ENCODE measurements at places on chromosomes 11 and 22. TPM values are rescaled to one million over a fixed set of nuclear protein-coding genes. Genes with fewer than 3 reads are reported as not detected.

DNA sequence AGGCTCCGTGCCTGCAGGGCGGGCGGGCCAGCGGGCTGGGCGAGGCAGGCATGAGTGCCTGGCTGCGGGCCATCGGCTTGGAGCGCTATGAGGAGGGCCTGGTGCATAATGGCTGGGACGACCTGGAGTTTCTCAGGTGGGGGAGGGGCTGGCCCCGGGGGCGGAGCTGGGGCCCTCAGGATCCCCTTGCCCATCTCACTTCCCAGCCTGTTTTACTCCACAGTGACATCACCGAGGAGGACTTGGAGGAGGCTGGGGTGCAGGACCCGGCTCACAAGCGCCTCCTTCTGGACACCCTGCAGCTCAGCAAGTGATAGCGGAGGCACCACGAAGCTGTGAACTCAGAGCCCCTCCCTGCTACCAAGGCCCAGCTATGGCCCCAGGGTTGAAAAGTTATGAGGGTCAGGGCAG, 5.9 kb downstream of the PHOX2A start:
- no peak overlapping the region for H3K27ac ChIP-seq
- peaks cover 17% of the 10 kb centered on the region for H3K4me1 ChIP-seq
- no peak overlapping the region for H3K4me3 ChIP-seq
- peaks cover 59% of the 10 kb centered on the region for H3K36me3 ChIP-seq
- H3K27me3 ChIP-seq: peaks cover 44% of the 10 kb centered on the region
- peak; percentile 65 for DNase-seq

GRCh38 chr11:35529971-35530495, 4.6 kb upstream of the PAMR1 start:
- H3K27me3 ChIP-seq: peaks cover 5% of the 10 kb centered on the region
- DNase-seq: no peak
- H3K4me1 ChIP-seq: no peaks in the 10 kb centered on the region
- no peak overlapping the region for H3K4me3 ChIP-seq
- H3K27ac ChIP-seq: no peak overlapping the region

DNA sequence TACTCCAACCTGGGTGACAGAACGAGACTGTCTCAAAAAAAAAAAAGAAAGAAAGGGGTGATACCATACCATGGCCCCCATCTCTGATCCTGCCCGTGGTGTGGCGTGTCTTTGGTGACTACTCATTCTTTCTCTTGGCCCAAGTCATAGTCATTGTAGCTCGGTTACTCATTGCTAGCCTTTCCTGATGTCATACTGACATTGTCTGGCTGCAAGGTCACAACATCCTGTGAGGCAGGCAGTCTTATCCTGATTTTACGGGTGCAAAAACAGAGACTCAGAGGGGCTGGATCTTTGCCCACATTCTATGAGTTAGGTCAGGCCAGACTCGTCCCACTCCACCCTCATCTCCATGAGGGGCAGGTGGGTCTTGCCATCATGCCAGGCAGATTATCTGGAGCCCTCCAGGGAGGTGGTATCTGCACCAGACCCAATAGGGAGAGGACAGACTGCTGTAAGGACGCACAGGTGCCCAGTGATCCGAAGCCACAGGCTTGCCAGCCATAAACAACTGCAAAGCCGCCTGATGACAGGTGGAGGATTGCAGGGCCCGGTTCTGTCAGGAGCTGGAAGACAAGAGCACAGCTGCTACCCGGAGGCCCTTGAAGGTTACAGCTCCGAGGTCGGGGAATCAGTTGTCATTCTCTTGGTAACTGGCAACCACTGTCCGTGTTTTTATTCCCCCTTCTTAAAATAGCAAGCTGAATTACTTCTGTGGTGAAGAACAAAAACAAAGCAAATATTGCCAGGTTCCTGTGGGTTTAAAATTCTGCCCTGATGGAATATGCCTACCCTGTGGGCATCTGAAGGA, 13.8 kb downstream of the TOM1 start:
- peaks cover 7% of the 10 kb centered on the region for H3K4me1 ChIP-seq
- no peak for DNase-seq
- H3K27me3 ChIP-seq: no peaks in the 10 kb centered on the region
- no peak overlapping the region for H3K4me3 ChIP-seq
- no peaks in the 10 kb centered on the region for H3K36me3 ChIP-seq
- no peak overlapping the region for H3K27ac ChIP-seq

DNA sequence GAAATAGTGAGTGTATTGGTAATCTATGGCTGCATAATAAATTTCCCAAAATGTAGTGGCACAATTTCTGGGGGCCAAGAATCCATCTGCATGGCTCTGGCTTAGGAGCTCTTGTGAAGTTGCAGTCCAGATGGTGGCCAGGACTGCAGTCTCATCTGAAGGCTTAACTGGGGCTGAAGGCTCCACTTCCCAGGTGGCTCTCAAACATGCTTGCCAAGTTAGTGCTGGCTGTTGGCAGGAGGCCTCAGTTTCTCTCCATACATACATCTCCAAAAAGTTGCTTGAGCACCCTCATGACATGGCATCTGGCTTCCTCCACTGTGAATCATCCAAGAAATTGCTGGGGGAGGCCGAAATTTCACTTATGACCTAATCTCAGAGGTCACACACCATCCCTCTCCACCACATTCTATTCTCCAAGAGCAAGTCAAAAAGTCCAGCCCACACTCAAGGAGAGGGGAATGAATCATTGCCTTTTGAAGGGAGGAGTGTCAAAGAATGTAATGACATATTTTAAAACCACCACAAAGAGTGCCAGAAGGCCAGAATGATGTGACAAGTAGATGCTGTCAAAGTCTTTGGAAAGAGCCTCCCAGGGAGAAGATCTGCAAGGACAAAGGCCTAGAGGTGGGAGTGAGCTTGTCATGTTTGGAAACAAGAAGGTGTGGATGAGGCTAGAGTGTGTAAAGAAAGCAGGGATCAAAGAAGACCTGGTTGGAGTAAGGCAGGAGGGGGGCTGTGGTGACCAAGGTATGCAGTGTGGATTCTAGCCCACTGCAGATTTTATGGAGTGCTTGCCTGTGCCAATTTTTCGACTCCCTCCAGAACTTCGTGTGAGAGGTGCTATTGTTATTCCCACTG, 566.2 kb downstream of the MIAT start:
- no peak for DNase-seq
- H3K36me3 ChIP-seq: no peaks in the 10 kb centered on the region
- H3K4me3 ChIP-seq: no peak overlapping the region
- no peaks in the 10 kb centered on the region for H3K4me1 ChIP-seq
- H3K27ac ChIP-seq: peak overlapping the region; percentile 39

- H3K27ac ChIP-seq: no peak overlapping the region
- H3K4me1 ChIP-seq: no peaks in the 10 kb centered on the region
- no peak overlapping the region for H3K4me3 ChIP-seq
- H3K36me3 ChIP-seq: no peaks in the 10 kb centered on the region
- no peak for DNase-seq
- H3K27me3 ChIP-seq: no peaks in the 10 kb centered on the region
Observed at GRCh38 chr11:42249401-42249800, 789.9 kb upstream of the LRRC4C start.

- H3K27ac ChIP-seq: no peak overlapping the region
- no peak for DNase-seq
- H3K4me1 ChIP-seq: no peaks in the 10 kb centered on the region
Observed at GRCh38 chr11:87239001-87239400, 201.3 kb downstream of the TMEM135 start.

DNA sequence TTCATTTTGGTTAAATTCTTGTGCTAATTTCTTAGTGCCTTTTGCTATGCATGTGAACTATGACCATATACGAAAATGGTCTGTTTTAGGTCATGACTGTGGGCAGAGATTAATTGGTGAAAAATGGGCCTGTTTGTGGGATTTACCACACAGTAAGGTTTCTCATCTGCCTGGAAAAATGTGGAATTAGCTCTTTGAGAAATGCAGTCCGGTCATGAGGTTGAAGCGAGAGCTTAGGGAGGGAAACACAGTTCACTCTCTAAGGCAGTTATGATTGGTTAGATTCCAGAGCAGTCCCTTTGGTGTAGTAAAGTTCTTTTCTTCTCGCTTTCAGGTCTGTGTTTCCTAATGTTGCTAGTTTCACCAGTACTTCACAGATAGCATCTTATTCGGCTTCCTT, 1.2 kb upstream of the PDE3B start:
- H3K4me1 ChIP-seq: no peaks in the 10 kb centered on the region
- DNase-seq: no peak
- no peak overlapping the region for H3K27ac ChIP-seq

DNA sequence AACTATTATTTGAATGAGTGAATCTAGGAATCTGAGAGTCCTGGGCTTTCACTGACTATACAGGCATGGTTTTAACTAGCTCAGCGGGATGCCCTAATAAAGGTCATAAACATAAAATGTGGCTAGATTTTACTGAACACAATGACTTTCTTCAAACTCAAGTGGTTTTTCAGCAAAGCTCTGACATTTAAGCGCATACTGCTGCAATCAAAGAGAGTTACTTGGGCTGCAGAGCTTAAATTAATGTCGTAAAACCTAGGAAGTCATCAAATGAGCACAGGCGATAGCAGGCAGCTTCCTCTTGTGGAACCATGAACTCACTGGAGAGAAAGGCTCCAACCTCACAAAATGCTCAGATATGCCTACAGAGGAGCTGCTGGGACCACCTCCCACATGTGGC, 6.7 kb downstream of the CSNK2A3 start:
- no peaks in the 10 kb centered on the region for H3K36me3 ChIP-seq
- H3K4me3 ChIP-seq: no peak overlapping the region
- H3K4me1 ChIP-seq: peaks cover 8% of the 10 kb centered on the region
- no peak for DNase-seq
- no peak overlapping the region for H3K27ac ChIP-seq
- H3K27me3 ChIP-seq: no peaks in the 10 kb centered on the region

- no peaks in the 10 kb centered on the region for H3K36me3 ChIP-seq
- H3K27me3 ChIP-seq: no peaks in the 10 kb centered on the region
- DNase-seq: no peak
Observed at GRCh38 chr11:101944923-101945322, 28.6 kb upstream of the ANGPTL5 start.

DNA sequence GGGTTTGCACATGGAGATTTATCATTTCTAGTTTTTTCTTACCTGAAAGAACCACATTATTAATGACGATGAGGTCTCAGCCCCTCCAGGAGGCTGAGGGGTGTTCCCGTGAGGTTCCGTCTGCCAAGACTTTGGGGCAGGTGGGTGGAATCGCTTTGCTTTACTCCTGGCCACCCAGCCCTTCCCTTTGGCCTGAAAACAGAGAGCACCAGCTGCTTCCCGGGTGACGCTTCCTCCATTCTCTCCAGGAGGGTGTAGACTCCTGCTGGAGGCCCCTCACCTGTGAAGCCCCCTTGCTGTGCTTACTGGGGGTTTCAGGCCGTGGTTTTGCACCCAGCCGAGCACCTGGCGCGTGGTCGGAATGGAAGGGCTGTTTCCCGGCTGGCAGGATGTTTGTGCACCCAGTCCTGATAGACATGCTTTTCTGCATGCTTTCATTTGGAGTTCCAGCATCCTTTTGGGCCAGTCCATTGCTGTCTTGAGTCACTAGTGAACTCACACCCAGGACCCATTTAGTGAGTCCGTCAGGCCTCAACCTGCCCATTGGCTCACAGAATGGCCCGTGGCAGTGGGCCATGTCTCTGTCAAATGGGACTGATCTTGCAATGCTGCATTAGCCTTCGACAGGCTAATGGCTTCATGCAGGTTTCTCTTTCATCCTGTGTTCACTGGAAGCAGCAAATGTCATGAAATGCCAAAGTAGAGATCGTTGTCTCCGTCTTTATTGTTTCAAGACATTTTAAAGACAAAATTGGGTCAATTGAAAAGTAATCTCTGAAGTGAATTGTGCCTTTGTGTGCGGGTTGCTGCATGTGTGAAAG, 360.8 kb downstream of the TBC1D22A start:
- DNase-seq: no peak
- no peak overlapping the region for H3K4me3 ChIP-seq
- H3K27ac ChIP-seq: no peak overlapping the region
- no peaks in the 10 kb centered on the region for H3K36me3 ChIP-seq

DNA sequence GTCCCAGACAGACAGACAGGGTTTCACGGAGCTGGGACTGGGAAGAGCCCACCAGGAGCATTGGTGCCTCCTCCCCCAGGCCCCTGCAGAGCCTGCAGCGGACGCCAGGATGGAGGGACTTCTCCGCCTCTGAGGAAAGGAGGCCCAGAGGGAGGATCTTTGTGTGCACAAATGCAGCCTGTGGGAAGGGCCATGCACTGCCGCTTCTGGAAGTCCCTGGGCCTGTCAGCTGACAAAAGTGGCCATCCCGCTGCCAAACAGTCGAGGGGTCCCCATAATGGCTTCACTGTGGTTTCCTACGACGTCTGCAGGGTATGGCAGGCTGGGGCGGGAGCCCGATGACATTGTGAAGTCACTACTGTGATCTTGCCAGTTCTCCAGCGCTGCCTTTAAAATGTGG, 73.8 kb downstream of the TP53I11 start:
- no peak overlapping the region for H3K4me3 ChIP-seq
- H3K36me3 ChIP-seq: no peaks in the 10 kb centered on the region
- DNase-seq: no peak
- H3K4me1 ChIP-seq: no peaks in the 10 kb centered on the region
- H3K27me3 ChIP-seq: peaks cover 23% of the 10 kb centered on the region

GRCh38 chr11:62832336-62833234, at the start of gene TEX54:
TEX54 (minus strand) TSS chr11:62832841.
- H3K4me3 ChIP-seq: peak within 1 kb of the TSS; percentile 83
- peak within 1 kb of the TSS; percentile 92 for H3K27ac ChIP-seq
- H3K27me3 ChIP-seq: no peaks in the 10 kb centered on the region
- peaks cover 8% of the 10 kb centered on the region for H3K4me1 ChIP-seq

DNA sequence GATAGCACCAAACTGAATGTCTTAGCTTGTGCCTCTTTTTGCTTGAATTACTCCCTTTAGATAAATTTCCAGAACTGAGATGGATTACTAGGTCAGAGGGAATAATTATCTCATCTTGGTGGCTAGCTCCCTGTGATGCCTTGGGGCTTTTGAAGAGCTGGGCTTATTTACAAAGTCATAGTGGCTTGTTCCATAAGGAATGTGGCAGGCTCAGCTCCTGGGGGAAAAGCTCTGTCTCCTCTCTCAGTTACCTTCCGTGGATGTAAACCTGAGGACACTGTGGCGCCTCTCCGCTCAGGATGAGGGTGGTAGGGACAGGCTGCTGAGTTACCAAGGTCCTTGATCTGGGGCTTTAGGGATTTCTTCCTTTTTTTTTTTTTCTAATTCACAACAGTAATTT, 121.7 kb downstream of the PARVA start:
- DNase-seq: no peak
- no peaks in the 10 kb centered on the region for H3K36me3 ChIP-seq
- no peak overlapping the region for H3K4me3 ChIP-seq
- H3K27ac ChIP-seq: no peak overlapping the region
- H3K27me3 ChIP-seq: no peaks in the 10 kb centered on the region

- peaks cover 17% of the 10 kb centered on the region for H3K27me3 ChIP-seq
- H3K27ac ChIP-seq: no peak overlapping the region
- DNase-seq: peak; percentile 13
- peaks cover 6% of the 10 kb centered on the region for H3K4me1 ChIP-seq
- no peaks in the 10 kb centered on the region for H3K36me3 ChIP-seq
Observed at GRCh38 chr11:74678591-74679512, 52.4 kb downstream of the CHRDL2 start.

SERPING1 gene
- 195 TPM for total RNA-seq

API5 gene
- total RNA-seq: 85.8 TPM

OR52A1 gene
- not detected for total RNA-seq

ZNF214 gene
- 4.1 TPM for total RNA-seq

TEX12 gene
- not detected for total RNA-seq

ATP5MG gene
- 151 TPM for total RNA-seq

OR52H1 gene
- 0.32 TPM for total RNA-seq
